Iris pigment epithelial cell (primary cell): ENCODE measurements at places on chromosomes 11 and 22.
A peak's percentile ranks its signal among the peaks of the same experiment; 100 is the strongest.

GRCh38 chr11:12599408-12600143, 74.6 kb upstream of the TEAD1 start:
- DNase-seq = no peak

GRCh38 chr22:34973926-34974325, 92.0 kb upstream of the ISX start:
- no peak for DNase-seq

- DNase-seq = no peak
Observed at GRCh38 chr11:115886422-115886733, 382.2 kb upstream of the CADM1 start.

GRCh38 chr22:33975841-33976240, 55.6 kb upstream of the LARGE1 start:
- no peak for DNase-seq

DNA sequence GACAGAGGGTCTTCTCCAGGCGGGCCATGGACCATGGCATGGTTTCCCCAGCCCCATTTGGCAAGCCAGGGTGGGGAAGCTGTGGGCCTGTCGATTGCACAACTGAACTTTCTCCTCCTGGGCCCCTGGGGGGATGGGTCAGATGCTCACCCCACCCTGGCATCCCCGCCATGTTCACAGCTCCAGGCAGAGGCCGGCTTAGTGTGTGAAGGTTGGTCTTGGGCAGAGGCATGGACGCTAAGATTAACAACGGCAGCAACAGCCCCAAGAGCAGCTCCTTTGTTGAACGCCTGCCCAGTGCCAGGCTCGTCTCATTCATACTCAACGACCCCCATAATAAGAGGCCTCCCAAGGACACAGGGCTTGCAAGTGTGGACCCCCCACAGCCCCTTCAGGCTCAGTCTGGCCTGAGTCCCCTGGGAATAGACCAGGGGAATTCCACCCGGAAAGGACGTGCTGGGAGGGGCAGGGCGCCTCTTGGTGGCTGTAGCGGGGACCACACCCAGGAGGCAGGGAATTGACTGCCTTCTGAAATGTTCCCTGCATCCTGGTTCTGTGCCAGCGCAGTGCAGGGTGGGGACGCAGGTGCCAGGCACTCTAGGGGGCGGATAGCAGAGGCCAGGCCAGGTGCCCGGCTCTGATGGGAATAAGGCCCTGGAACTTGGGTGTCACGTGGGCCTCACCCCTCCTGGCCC, 8.3 kb downstream of the TSPO start:
- no peak for DNase-seq

DNA sequence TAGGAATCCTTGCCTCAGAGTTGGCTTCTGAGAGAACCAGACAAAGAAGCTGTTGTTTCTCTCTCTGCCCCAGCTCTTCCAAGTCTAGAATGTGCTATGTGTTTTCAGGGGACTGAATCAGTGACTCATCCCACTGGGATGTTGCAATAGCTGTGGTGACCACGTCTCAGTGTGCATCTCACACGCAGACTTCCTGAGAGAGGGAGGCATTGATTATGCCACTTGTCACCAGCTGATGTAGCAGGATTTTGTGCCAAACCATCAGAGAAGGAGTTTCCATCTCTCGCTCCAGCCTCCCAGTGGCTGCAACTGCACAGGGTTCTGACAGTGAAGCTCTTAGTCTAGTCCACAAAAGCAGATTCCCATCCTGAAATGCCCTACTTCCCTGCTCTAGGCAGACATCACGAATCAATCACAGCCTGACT, 455.8 kb downstream of the MIAT start:
- DNase-seq = peak; percentile 95

- DNase-seq = peak; percentile 60
Observed at GRCh38 chr11:110979696-110980095, 265.8 kb upstream of the POU2AF2 start.

DNA sequence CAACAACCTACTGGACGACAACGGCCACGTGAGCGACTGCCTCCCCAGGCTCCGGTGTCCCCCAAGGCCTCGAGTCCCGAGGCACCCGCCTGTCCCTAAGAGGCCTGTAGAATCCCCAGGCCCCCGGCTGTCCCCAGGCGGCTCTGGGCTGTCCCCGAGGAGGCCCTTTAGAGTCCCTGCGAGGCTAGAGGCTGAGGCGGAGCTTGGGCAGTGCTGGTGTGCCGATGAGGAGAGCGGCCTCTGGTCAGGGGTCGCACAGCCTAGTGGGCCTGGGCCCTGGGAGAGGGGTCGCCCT, 3.7 kb downstream of the TBX1 start:
- no peak for DNase-seq

DNA sequence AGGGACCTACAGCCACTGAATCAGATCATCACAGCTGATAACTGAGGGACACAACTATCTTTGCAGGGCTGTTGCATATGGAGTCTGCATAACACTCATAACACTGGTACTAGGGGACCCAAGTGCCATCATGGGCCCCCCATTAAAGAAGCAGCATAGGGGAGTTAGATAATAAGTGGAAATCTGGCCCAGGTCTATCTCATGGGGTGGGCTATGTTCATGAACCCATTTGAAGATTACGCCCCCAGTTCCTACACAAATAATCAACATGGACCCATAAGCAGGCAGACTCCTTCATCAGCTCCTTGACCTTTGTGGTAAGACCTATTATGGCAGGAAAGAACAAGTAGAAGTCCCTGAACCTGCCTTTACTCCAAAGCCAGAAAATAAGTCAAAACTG, 48.8 kb downstream of the ASCL2 start:
- DNase-seq = no peak

DNA sequence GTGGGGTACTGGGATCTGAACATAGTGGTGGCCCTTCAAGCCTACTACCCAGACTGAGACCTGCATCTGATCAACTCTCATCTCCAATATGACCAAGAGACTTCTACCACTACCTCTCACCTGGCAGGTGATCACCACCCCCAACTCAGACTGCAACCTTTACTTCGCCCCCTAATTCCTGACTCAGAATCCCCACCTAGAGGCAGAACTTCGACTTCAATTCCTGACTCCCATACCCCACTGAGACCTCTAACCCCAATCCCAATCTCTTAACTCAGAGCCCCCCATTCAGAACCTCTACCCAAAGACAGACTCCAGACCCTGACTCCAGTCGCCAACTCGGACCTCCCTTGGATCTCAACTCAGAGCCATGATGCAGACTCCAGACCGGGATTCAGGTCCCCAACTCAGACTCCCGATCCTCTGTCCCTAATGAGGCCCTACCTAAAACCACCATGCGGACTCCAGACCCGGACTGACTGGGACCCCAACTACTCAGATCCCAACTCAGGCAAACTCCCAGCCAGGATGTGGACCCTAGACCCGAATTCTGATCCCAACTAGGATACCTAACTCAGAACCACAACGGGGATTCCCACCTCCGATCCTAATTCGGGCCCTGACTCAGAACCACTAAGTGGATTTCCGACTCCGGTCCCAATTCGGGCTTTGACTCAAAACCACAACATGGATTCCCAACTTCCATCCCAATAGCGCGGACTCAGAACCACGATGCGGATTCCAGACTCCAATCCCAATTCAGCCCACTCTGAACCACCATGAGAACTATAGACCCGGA, 1.2 kb downstream of the KCNQ1OT1 start:
- DNase-seq = no peak

DNA sequence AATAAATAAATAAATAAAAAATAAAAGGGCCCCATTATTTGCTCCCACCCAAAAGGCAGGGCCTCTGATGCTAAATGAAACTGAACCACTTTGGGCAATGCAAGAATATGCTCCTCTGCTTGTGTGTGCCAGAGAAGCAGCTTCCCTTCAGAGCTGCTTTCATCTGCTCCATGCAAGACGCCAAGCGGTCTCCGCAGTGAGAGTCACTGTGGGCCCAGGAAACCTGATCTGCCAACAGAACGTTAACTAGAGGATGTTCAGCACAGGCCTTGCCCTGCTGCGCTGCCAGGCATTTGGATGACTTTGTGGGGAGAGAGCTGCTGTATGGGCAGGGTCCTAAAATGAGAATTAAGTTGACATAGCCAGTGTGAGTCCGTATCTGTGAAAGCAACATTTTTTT, 43.7 kb upstream of the APOA1 start:
- no peak for DNase-seq

DNA sequence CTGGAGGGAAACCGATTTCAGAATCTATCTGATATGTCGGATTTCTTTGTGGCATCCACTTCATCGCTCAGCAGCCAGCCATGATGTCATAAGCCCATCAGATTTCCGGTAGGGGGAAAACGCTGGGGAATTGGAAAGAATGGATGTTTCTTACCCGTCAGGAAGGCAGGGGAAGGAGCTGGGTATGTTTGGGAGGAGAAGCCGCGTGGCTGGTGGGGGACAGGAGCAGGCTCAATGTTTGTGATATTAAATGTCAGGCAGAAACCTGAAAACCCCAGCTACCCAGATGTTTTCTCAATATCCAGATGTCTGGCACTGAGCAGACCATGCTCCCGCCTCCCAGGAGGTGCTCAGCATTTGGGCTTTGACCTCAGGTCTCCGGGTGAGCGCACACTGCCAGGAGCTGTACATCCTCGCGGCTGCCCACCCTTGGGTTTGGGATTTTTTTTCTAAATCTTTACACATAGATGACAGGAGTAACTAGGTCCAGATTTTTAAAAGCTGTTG, 67.5 kb downstream of the NFAM1 start:
- DNase-seq = peak; percentile 42

- no peak for DNase-seq
Observed at GRCh38 chr22:25120093-25120561, 79.5 kb upstream of the CRYBB3 start.

DNA sequence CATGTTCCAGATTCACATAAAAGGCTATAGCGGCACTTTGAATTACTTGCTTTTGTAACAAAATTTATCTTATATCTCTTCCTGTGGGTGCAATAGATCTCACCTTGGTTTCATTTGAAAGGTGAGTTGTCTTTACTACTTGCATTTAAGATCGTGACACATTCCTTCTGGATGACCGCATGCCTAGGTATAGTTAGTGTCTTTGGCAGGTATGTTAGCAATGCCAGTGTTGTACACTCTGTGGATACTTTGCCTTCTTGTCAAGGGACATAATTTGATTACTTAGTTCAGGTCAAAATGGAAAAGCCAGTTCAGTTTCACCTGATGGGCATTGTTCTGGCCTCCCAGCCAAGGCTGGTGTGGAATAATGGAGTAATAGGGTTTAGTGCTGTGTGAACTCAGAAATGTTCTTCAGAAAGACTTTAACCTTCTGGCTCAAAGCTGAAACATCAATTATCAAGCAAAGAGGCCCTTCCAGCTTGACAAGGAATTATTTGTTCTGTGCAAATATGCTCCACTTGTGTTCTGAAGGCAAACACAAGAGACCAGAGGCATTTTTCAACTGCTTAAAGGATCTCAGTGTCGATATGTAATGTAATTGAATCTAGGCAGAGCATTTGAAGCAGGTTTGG, 64.6 kb downstream of the AMOTL1 start:
- no peak for DNase-seq

- DNase-seq = no peak
Observed at GRCh38 chr11:84930863-84931262, 696.3 kb downstream of the DLG2 start.

GRCh38 chr11:12199231-12199948, 89.0 kb downstream of the MICAL2 start:
- no peak for DNase-seq

DNA sequence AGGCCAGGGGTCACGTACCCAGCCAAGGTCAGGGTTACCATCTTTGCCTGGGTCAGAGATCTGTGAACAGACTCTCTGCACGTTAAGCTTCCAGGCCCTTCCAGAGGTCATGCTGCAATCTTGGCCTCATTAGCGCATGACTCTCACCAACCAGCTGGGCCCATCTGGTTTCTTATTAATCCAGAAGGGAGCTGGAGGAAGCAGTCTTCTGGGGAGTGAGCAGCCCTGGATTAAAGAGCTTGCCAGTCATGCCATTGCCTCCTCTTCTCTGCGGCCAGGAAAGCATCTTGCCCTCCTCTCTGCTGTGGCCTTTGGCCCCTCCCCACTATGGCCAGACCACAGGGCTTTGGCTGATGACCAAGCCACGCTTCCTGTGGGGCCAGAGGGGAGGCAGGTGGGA, 57.4 kb downstream of the CHST1 start:
- no peak for DNase-seq

- peak; percentile 57 for DNase-seq
Observed at GRCh38 chr11:103215812-103216211, 106.6 kb downstream of the DYNC2H1 start.

- DNase-seq = peak; percentile 91
Observed at GRCh38 chr11:59207988-59208451, 4.7 kb downstream of the MPEG1 start.

DNA sequence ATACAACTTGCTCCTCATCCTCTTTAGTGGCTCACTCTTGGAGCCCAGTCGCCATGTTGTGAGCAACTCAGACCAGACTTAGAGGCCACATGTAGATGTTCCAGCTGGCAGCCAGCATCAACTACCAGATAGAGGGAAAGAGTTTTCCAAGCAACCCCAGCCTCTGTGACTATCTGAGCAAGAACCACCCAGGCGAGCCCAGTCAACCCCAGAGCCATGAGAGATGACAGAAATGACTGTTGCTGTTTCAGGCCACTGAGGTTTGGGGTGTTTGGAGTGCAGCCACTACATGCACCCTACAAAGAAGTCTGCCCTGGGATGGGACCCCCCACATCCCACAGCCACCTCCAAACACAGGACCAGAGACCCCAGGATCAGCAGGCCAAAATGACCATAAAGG, 24.8 kb upstream of the CLDN5 start:
- DNase-seq = no peak

- no peak for DNase-seq
Observed at GRCh38 chr11:35292279-35292678, 127.1 kb downstream of the SLC1A2 start.

- no peak for DNase-seq
Observed at GRCh38 chr11:79486242-79486984, 45.6 kb upstream of the TENM4 start.

DNA sequence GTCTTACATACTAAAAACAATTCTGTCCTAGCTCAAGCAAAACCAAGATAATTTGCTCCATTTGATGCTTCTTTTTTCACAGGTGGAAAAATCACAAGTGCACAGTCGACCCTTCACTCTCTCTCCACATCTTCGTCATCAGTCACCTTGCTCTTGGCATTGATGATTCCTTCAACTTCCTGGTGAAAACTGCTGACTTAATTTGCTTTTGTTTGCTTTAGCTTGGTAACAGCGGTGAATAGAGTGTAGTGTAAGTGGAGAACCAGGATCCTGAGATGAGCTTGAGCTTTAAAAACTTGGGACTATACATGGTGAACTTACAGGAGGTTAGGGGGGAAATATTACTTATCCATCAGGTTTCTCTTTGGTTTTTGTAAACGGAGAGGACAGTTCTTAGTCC, 331.1 kb upstream of the ARHGAP42 start:
- DNase-seq = no peak

GRCh38 chr22:49392247-49392646, 435.4 kb downstream of the BRD1 start:
- DNase-seq = no peak

GRCh38 chr11:109425554-109425953, 3.6 kb downstream of the C11orf87 start:
- peak; percentile 7 for DNase-seq

- no peak for DNase-seq
Observed at GRCh38 chr22:43566561-43567332, 154.9 kb downstream of the MPPED1 start.

DNA sequence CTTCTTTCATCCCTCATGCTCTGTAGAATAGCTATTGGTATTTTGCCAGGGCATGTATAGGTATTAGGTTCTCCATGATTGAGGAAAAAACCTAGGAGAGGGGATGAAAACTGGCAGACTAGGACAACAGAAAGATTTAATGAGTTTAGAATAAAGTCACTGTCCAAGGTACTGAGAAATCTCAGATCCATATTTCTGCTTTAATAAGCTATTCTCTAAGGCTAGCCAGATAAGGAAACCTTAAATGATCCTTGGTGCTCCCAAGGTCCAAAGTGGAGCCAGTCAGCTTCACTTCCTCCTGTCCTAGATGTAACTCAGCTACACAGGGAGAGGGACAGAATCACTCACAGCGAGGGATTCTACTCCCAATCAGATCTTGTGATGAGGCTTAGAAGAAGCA, 13.7 kb upstream of the CSNK2A3 start:
- peak; percentile 12 for DNase-seq
